Stimulated activated CD4-positive, alpha-beta T cell treated with anti-CD3 and anti-CD28 coated beads, TNF-alpha, amount 100 ng/mL, for 24 hours (primary cell): ENCODE measurements at places on chromosomes 1 and 21.

GRCh38 chr1:93672477-93673162 is 9.0 kb downstream of the BCAR3 start:
- DNase-seq = no peak

- no peak for DNase-seq
These were observed 61.5 kb downstream of the TOR3A start for GRCh38 chr1:179143322-179143721.

- no peak for DNase-seq
These were observed 32.4 kb downstream of the GNB1 start for GRCh38 chr1:1858382-1859086.

DNA sequence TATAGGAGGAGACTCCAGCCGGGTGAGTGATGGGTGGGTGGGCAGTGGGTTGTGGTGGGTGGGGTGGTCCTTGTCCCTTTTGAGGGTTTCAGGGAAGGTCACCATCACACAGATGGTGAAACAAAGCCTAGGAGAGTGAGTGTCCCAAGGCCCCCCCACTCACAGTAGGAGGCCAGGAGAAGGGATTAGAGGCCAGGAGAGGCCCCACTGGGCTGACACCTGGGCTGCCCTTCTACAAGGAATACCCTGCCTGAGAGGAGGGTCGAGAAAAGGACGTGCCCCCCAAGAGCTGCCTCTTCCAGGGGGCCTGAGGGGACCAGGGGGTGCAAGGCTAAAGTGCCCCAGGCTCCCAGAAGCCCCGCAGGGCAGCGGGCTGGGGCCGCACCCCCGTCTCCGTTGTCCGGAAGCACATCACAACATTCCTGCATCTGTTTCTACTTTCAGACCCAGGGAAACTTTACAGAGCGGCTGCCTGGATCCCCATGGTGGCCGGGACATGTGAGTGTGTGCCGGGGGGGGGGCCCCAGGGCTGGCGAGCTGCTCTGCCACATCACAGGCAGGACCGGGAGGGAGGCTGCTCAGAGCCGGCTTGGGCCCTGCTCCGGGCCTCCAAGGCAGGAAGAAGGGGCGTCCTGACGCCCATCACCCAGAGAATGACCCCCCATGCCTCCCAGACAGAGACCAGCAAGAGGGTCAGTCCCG is 68.2 kb downstream of the ARHGEF16 start:
- no peak for DNase-seq

- DNase-seq = no peak
These were observed 64.2 kb downstream of the POFUT2 start for GRCh38 chr21:45223236-45224185.

DNA sequence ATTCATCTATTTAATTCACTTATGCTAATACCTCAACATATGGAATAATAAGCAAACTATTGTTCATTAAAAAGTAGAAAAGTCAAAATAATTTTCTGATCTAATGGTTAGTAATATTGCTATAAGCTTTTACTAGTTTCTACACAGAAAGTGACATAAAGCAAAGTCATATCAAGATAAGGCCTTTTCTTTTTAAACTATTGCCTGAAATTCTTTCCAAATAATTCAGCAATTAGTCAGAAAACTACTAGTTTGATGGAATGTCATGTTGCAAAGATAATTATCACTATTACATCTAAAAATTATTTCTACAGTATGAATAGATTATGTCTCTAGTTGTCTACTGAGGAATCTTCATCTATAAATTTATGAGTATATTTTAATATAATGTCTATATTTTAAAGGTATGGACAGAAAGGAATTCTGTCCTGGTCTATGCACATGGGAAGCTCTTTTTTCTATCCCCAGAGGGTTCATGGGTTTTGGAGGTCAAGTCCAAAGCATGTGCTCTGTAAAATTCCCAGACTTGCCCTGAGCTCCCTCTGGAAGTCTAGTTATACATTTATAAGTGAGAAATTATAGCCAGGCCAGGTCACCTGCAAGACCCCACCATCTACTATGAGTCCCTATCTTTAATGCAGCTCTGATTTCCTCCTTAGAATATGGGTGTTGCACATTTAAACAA is 84.6 kb upstream of the DPYD start:
- DNase-seq = no peak

DNA sequence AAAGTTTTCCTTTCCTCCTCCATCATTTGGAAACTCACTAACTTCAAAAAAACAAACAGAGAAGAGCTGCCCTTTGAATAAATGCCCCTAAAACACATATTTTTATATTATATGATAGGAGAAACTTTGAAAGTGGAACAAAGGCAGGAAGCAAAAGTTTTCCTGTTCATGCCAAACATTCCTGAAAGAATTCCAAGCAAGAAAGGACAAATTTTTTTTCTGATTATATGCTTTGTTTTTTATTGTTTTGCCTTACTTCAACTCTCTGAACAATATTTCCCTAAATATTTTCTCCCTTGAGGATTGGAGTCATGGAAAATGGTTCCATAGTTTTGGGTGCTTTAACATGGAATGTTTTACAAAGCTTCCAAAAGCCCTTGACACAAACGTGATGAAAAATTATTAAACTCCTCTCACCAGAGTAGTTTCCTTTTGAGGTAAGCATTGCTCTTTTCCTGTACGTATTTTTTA is 638.5 kb upstream of the CAMK1G start:
- DNase-seq = no peak

DNA sequence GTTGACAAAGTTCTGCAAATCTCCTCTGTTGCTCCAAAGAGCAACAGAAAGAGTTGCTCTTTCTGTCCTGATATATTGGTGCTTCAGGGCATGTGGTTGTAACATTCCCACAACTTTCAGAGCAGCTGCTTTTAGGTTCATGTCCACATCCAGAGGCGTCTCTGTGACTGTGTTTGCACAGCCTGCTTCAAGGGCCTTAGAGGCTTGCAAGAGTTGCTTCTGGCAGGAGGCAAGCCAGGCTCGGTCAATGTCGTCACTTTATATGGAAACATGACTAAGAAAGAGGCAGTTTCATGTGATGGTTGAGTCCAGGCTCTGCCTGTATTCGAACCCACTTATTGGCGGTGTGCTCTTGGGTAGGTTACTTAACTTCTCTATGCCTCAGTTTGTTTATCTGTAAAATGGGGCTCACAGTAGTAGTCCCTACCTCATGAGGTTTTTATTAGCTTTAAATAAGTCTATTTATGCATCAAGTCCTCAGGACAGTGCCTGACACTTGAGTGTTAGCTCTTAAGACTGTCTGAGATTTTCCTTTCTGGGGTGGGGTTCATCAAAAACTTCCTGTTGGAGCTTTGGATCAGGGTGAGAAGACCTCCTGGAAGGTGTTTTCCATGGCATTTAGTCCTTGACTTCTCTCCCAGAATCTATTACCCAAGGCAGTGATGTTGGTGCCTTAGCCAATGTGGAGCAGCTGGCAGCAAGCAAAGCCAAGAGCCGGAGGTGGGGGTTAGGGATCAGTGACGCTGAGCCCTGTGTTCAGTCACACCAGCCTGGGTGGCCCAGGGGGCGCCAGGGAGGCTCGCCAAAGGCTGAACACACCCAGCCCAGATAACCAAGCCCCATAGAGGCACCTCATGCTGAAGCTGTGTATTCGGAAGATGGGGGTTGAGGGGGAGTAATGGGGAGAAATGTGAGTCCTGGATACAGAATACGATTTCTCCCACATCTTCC is 18.9 kb downstream of the LHX4 start:
- DNase-seq = no peak

DNA sequence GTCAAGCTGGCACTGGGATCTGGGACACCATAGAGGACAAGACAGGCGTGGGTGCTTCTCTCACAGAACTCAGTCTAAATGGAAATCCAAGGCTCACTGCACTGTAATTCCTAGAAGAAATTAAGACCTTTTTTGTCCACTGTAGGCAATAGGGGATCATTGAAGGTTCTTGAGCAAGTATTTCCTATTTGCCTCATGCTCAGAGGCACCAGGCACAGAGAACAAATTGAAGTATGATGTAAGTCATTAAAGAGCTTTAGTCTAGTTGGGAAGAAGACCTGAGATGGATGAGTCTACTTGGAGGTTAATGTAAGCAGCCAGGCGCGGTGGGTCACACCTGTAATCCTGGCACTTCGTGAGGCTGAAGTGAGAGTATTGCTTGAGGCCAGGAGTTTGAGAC is 34.6 kb downstream of the EIF2D start:
- no peak for DNase-seq

DNA sequence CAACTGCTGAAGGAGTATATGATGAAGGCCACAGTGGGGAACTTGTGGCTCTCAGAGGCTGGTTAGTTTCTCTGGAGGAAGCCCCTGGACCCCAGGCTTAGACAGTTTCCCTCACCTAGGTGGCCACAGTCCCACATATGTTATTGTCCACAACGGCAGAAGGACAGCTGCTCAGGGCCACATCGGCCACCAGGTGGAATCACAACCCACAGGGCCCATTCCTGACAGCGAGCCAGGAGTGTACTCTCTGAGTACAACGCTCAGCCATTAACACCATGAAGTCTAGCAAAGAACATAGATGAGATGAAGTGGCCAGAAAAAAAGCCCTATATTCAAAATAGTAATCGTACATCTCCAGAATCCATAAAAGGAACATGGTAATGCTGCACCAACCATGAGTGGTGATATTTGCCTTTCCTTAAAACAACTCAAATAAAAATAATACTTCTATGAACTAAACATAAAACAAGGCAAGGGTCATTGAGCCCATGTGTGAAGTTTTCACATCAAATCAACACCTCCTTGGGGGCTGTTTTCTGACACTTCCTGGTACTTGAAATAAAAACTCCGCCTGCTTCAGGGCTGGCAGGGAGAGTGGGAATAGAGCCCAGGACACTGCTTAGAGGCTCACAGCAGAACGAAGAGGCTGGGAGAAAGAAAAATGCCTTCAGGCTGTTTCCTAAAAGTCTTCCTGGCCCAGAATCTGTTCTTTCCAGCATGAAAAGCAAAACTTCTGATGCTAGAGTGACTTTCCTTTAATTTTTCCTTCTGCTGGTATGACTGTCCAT is 383.3 kb downstream of the HHAT start:
- no peak for DNase-seq

GRCh38 chr1:55428944-55429931 is 214.1 kb upstream of the USP24 start:
- no peak for DNase-seq

- no peak for DNase-seq
These were observed 69.1 kb downstream of the SIK1 start for GRCh38 chr21:43357715-43358430.
